Activated naive CD4-positive, alpha-beta T cell treated with anti-CD3 and anti-CD28 coated beads for 36 hours (primary cell): ENCODE measurements at places on chromosomes 2 and 18. TPM values are rescaled to one million over a fixed set of nuclear protein-coding genes. Genes with fewer than 3 reads are reported as not detected.

Gene CNGA3
- total RNA-seq = not detected

- no peak overlapping the region for H3K4me3 ChIP-seq
- H3K27ac ChIP-seq = no peak overlapping the region
- peaks cover 4% of the 10 kb centered on the region for H3K36me3 ChIP-seq
- no peaks in the 10 kb centered on the region for H3K27me3 ChIP-seq
Measured at GRCh38 chr18:76442413-76443171, 52.5 kb downstream of the ZNF516 start.

Gene CENPA
- 43.6 TPM for total RNA-seq

DNA sequence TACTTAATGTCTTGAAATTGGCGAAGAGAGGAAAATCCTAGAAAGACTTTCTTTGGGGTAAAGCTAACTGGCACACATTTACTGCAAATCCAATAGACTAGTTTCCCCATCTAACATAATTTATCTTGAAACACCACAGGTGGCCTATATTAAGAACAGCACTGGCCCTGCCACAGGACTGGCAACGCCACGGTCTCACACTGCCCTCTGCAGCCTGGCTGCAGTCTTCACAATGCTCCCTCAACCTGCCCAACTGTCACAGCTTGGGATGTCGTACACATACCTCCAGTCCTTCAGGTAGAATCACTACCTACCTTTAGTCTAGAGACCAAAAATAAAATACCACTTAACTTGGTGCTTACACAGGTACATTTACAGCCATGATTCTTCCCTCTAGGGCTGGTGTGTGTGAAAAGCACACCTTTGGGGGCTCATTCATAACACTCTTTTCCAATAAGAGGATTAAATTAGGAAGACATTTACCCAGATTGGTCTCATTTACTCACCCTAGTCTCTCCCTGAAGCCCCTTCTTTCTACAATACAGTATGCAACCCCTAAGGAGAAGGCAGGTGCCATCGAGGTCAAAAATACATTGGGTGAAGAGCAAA, 222.2 kb downstream of the C1D start:
- DNase-seq = peak; percentile 58
- no peak overlapping the region for H3K4me3 ChIP-seq
- H3K4me1 ChIP-seq = no peaks in the 10 kb centered on the region
- H3K27ac ChIP-seq = no peak overlapping the region

DNA sequence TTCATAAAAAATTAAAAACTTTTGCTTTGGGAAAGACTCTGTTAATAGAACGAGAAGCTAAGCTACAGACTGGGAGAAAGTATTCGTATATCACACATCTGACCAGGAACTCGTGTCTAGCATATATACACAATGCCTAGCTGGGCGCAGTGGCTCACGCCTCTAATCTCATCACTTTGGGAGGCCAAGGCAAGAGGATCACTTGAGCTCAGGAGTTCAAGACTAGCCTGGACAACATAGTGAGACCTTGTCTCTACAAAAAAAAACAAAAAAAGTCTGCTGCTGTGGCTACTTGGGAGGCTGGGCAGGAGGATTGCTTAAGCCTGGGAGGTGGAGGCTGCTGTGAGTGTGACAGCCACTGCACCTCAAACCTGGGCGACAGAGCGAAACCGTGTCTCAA, 46.6 kb downstream of the EPB41L5 start:
- H3K27me3 ChIP-seq = no peaks in the 10 kb centered on the region
- peaks cover 4% of the 10 kb centered on the region for H3K36me3 ChIP-seq
- no peak overlapping the region for H3K27ac ChIP-seq
- H3K4me1 ChIP-seq = no peaks in the 10 kb centered on the region
- no peak for DNase-seq

DNA sequence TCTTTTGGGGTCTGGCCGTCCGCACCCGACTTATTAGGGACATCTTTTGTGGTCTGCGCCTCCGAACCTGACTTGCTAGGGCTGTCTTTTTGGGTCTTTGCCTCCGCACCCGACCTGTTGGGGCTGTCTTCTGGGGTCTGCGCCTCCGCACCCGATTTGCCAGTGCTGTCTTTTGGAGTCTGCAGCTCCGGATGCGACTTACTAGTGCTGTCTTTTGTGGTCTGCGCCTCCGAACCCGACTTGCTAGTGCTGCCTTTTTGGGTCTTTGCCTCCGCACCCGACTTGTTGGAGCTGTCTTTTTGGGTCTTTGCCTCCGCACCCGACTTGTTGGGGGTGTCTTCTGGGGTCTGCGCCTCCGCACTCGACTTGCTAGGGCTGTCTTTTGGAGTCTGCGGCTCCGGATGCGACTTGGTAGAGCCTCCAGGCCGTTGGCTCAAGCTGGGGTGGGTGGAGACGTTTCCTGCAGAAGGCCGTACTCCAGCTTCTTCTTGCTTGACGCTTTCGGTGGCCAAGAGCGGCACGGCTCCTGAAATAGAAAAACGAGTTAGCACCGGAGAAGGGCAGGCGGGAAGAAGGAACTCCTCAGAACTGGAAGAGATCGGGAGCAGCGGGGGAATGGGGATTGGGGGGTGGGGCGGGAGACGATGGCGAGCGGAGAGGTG, 498 bp downstream of the TGOLN2 start:
- H3K4me1 ChIP-seq = peaks cover 33% of the 10 kb centered on the region
- H3K27me3 ChIP-seq = no peaks in the 10 kb centered on the region
- H3K36me3 ChIP-seq = peaks cover 59% of the 10 kb centered on the region
- peak; percentile 72 for DNase-seq
- peak overlapping the region; percentile 99 for H3K27ac ChIP-seq

DNA sequence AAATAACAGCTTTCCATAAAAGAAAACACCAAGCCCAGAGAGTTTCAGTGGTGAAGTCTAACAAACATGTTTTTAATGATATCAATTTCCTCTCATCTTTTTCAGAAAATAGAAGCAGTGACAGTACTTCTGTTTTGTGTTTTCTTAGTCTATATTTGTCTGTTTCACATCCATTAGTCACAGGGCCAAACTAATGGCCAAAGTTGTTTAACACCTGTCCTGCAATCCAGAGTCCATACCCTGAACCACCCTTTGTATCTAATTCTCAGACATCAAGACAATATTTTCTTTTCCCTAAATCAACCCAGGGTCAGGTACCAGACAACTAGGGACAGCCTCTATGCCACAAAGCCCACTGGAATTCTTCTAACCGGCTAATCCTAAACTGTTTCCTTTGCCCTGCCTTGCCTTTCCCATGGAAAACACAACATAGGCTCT, 25.9 kb downstream of the TMSB10 start:
- no peak overlapping the region for H3K27ac ChIP-seq
- no peaks in the 10 kb centered on the region for H3K27me3 ChIP-seq
- H3K4me3 ChIP-seq = no peak overlapping the region
- peaks cover 40% of the 10 kb centered on the region for H3K4me1 ChIP-seq

Gene VWC2L
- not detected for total RNA-seq

DNA sequence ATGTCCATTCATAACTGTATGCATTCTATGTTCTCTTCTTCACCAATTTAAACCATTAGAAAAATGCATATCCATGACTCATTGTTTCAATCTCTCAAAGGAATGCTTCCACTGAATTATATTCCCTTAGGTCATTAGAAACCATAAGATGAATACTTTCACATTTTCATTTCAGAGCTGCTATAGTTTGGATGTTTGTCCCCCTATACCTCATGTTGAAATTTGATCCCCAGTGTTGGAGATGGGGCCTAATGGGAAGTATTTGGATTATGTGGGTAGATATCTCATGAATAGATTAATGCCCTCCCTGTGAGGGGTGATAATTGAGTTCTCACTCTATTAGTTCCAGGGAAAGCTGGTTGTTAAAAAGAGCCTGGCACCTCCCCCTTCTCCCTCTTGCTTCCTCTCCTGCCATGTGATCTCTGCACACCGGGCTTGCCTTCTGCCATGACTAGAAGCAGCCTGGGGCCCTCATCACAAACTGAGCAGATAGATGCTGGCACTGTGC, 35.7 kb downstream of the THUMPD2 start:
- H3K27me3 ChIP-seq = no peaks in the 10 kb centered on the region
- no peak overlapping the region for H3K4me3 ChIP-seq
- H3K4me1 ChIP-seq = no peaks in the 10 kb centered on the region
- DNase-seq = no peak
- H3K27ac ChIP-seq = no peak overlapping the region
- H3K36me3 ChIP-seq = peaks cover 41% of the 10 kb centered on the region

DNA sequence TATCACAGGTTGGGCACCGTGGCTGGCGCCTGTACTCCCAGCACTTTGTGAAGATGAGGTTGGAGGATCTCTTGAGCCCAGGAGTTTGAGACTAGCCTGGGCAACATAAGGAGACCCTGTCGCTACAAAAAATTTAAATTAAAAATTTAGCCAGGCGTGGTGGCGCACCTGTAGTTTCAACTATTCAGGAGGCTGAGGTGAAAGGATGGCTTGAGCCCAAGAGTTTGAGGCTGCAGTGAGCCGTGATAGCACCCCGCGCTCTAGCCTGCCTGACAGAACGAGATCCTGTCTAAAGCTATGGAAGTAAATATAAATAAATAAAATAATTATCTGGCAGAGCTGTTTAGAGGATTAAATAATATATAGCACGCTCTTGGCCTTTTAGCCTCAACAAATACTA, 1.4 kb upstream of the SH3RF3 start:
- H3K4me3 ChIP-seq = peak overlapping the region; percentile 76
- peaks cover 42% of the 10 kb centered on the region for H3K4me1 ChIP-seq
- H3K27me3 ChIP-seq = peaks cover 6% of the 10 kb centered on the region
- H3K27ac ChIP-seq = no peak overlapping the region

GRCh38 chr2:236021499-236022057, 146.6 kb downstream of the GBX2 start:
- no peaks in the 10 kb centered on the region for H3K4me1 ChIP-seq
- no peaks in the 10 kb centered on the region for H3K27me3 ChIP-seq
- H3K36me3 ChIP-seq = no peaks in the 10 kb centered on the region
- H3K4me3 ChIP-seq = no peak overlapping the region
- DNase-seq = no peak

Gene HOXD12
- total RNA-seq = not detected

DNA sequence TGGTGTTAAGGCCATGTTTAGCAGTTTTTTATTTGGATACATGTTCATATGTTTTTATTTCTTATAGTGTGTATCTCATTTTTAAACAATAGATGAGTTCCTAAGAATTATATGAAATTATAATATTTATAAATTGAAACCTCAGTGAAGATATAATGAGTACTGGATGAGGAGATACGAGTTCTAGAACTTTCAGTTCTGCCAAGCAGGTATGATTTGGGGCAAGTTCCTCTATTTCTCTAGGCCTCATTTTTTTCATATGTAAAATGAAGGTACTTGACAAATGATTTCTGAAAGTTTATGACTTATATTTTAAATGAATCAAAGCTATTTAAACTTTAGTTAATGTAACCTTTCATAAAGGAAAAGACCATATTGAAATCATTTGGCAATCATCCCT, 8.2 kb upstream of the PGAP1 start:
- H3K27ac ChIP-seq = no peak overlapping the region
- H3K4me3 ChIP-seq = no peak overlapping the region
- no peaks in the 10 kb centered on the region for H3K27me3 ChIP-seq
- H3K36me3 ChIP-seq = no peaks in the 10 kb centered on the region

Gene UPP2
- total RNA-seq = not detected

- no peak for DNase-seq
- H3K27me3 ChIP-seq = peaks cover 5% of the 10 kb centered on the region
- H3K4me3 ChIP-seq = no peak overlapping the region
- H3K4me1 ChIP-seq = no peaks in the 10 kb centered on the region
Measured at GRCh38 chr2:1455466-1455865, 42.2 kb downstream of the TPO start.

DNA sequence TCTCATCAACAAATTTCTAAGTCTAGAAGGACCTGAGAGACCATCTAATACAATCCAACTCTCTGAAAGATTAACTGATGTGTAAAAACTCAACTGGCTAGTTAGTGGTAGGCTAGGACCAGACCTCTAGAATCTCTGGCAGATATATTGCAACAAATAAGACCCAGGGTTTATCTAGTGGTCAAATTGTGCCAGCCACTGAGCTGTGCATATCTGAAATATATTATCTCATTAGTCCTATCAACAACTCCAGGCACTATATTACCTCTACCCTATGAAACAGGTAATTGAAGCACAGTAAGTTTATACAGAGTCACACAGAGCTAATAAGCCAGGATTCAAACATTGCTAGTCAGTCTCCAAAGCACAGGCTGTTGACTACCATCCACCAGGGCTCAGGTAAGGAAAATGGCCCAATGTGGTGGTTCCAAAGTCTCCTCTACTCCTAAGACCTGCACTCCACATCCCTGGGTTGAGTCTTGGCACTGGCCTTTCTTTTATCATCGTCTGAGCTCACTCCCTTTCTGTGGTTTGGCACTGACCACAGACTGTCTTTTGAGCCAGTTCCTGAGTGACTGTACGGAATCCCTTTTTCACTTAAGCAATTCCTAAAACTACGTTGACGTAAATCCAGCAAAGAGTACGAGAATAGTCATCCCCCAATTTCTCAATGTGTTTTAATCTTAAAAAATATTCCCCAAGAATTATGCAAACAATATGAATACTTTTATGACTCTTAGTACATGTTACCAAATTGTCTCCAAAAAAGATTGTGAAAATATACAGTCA, 11.9 kb upstream of the PID1 start:
- no peaks in the 10 kb centered on the region for H3K36me3 ChIP-seq
- DNase-seq = no peak
- no peak overlapping the region for H3K4me3 ChIP-seq
- no peaks in the 10 kb centered on the region for H3K27me3 ChIP-seq

GRCh38 chr18:29326214-29326613, 1149.3 kb upstream of the CDH2 start:
- H3K4me1 ChIP-seq = no peaks in the 10 kb centered on the region
- H3K27me3 ChIP-seq = no peaks in the 10 kb centered on the region
- H3K36me3 ChIP-seq = no peaks in the 10 kb centered on the region

DNA sequence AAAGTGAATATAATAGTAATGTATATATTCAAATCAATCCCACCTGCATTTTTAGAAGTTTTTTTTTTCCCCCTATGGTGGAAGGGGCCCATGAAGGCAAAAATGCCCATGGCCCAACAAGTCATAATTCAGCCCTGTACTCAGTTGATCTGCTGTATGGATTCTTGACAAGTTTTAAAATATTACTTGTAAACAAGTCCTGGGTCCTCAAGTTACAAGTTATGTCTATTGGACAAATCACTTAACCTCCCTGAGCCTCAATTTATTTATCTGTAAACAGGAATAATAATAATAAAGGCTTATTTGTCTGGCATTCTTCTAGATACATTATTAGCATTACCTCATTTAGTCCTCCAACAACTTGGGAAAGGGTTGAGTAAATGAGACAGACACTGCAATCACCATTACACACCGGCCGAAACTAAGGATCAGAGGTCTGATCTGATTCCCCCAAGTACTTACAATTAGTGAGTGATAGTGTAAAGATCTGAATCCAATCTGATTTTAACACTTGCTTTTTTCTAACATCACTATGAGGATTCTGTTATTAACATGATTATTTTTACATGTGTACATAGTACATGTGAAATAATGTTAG, 66.1 kb downstream of the PDE1A start:
- no peaks in the 10 kb centered on the region for H3K27me3 ChIP-seq
- H3K4me3 ChIP-seq = no peak overlapping the region
- H3K36me3 ChIP-seq = no peaks in the 10 kb centered on the region
- no peaks in the 10 kb centered on the region for H3K4me1 ChIP-seq

GRCh38 chr18:25727281-25727985, 363.0 kb downstream of the SS18 start:
- DNase-seq = no peak
- H3K4me1 ChIP-seq = no peaks in the 10 kb centered on the region
- no peak overlapping the region for H3K4me3 ChIP-seq
- H3K27me3 ChIP-seq = peaks cover 26% of the 10 kb centered on the region

Gene POTEI
- total RNA-seq = not detected
